ENCODE measurements at places on chromosomes 7 and 10.

DNA sequence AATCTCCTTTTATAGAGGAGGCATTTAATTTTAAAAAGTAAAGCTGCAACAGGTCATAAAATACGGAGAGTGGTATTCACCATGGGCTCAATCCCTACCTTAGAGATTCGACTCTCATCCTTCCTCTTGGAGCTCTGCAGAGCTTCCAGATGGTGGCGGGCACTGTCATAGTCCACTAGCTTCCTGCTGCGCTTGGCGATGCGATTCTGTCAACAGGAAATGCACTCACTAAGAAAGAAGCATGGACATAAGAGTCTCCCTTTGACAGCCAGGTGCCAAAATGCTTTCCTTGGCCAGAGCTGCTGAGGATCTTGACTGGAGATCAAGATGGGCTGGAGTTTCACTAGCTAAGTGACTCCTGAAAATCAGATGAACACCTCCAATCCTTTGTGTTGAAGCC is 154.4 kb downstream of the AMPH start:
- DNase-seq, result peak; percentile 53

DNA sequence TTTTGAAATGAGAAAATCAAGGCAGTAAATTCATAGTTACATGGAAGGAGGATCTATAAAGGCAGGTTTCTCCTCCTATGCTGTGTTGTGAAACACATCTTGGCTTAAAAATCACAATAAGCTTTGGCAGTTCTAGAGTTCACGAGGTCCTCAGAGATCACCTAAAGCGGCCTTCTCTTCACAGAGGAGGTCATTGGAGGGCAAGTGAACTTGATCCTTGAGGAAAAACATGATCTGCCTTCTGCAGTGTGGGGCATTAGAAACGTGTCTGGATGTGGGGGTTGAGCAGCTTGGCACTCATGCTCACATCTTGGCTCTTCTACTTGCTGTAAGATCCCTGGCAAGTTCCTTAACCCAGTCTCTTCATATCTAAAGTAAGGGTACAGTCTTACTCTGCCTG is 96.1 kb upstream of the BMPER start:
- no peak for DNase-seq

GRCh38 chr10:132556994-132557441 is 19.4 kb downstream of the INPP5A start:
- no peak for DNase-seq

GRCh38 chr7:111238886-111239285 is 148.0 kb downstream of the LRRN3 start:
- DNase-seq, result no peak

GRCh38 chr7:19463581-19463980 is 245.3 kb downstream of the POLR1F start:
- no peak for DNase-seq

DNA sequence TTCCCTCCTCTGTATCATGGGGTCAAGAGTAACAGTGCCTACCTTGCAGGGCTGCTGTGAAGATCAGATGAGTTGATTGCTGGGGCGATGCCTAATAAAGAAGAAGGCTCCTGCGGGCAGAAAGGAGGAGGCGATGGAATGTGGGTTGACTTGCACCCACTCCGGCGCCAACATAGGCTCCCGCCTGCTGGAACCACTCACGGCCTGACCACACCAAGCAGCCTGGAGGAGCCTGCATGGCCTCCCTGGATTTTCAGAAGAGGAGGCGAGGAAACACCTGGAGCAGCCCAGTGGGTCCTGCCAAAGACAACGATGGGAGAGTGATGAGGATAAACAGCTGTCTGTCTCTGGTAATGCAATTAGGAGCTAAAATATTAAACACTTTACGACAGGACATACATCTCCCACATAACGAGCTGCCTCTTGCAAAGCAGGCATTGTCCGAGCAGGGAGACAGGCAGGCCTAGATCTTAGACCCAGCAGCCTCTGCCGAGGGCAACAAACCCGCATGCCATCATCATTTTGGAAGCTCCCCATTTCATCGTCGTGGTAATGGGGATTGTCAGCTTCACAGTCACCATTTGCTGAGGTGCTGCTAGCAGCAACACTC is 302.9 kb upstream of the ZMIZ1 start:
- no peak for DNase-seq

DNA sequence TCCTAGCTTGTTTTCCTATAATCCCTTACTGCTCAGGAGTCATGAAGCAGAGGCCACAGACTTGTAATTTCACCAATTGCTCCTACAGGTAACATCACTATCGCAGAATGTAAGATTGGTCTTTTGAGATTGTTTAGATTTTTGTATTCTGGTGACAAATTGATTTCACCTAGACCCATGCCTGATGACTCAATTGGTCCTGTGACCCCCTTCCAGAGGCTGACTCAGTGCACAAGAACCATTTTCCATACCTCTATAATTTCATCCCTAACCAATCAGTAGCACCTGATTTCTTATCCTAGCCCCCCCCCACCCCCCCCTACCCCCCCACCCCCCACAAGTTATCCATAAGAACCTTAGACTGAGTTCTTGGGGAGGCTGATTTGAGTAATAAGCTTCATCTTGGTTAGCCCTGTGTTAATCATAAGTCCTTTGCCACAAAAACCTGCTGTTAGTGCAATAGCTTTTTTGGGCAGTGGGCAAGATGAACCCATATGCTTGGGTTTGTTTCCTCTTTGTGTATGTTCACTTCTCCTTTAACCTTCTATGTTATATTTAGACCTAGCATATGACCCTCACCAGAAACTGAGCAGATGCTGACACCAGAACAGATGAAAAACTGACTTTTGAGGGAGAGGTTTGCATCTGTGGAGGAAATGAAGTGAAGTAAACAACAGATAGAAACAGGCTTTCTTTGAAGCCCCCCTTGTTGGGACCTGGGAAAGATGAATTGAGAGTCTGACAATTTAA is 187.1 kb downstream of the KIF20B start:
- no peak for DNase-seq

DNA sequence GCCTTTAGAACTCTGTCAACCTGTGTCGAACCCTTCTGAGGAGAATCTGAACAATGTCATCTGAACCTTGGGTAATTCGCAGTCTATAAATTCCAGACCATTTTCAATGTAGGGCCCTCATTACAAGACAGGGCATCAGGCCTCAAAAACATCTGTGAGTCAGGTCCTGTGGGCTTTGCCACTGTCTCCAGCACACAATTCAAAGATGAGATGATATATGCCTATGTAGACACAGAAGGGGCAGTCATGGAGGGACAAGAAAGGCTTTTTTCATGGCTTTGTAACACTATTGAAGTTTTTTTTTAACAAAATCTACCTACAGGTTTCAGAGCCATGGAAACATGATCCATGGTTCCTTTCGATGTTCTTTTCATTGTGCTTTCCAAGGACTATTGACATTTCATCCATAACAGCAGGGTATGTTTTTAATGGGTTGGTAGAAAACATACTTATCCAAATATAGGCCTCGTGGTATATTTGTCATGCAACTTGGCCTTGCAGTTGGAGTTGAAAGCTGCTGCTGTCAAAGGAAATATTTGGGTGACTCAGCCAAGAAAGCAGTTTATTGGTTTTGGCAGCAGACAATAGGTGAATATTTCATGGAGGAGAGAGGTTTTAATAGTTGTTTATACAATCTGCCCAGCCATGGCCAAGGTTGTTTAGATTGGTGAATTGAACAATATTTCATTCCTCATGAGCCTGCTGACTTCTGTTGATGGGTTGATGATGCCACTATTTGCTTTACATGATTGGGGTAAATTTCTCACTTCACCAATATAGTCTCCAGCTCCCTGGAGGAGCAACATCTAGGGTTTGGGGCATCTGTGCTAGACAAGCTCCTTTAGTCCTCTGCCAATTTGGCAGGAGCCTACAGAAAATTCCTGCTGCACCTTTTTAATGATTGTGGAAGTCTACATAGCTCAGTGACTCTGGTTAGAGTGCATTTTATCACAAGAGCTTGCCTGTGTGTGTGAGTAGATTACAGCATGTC is 158.4 kb upstream of the TMEM72 start:
- DNase-seq, result peak; percentile 87

- DNase-seq, result peak; percentile 93
Observed at GRCh38 chr7:29987811-29988317, 1.7 kb downstream of the SCRN1 start.

DNA sequence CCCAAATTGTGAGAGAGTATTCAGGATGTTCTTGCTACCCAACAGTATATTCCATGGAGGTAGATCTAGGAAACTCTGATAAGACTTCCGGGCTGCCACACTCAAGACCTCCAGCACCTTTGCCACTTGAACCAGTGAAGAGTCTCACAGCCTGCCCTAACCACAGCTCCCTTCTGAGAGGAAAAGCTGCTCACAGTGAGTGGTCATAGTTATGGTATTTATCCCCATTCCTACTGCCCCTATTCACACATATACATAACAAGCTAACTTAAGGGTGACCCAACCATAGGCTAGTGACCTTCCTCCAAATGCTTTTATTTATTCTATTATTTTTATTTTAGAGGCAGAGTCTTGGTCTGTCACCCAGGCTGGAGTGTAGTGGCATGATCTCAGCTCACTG is 156.3 kb downstream of the PTEN start:
- DNase-seq, result no peak

DNA sequence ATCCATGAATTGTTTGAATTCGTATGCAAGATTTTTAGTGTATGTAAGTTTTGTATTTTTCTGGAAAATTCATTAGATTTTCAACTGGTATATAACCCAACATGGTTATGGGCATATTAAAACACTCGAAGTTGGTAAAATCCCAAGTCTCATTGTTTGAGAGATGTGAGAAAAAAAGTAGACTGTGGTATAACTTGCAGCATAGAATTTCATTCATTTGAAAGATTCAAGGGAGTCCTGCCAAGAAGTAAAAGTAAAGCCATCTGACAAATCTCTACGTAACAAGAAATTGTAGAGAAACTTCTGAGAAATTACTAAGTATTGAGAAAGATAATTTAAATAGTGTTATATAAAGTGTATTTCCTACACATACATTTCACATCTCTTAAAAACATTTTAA is 40.2 kb downstream of the SEMA3E start:
- DNase-seq, result no peak

DNA sequence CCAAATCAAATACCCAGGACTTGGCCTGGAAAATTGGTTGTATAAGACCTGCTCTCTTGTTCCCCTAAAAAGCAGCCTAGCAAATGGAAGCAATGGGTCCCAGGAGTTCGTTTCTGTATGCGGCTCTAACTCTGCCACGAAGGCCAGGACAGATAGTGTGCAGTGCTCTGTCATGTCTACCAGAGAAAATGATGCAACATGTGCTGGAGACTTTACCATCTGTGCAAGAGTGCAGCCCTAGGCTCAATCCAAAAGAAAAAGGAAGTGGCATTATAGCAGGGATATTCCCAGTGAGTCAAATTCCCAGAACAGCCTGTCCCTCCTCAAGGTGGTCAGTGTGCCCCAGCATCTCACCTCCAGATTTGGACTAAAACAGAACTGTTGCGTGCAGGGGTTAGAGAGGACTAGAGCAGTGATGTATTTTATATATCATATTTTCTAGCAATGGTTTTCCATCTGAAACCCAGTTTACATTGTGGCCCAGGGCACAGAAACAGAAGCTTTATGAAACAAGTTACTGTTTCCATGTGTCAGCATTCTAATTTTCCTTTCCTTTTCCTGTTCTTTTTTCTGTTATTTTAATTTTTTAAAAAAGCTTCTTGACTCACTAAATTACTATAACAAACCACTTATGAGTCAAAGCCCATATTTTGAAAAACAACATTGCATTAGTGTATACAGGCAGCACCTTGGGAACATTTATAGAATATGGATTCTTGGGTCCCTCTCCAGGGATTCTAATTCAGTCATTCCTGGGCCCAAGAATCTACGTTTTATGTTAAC is 311.2 kb downstream of the RNLS start:
- no peak for DNase-seq

DNA sequence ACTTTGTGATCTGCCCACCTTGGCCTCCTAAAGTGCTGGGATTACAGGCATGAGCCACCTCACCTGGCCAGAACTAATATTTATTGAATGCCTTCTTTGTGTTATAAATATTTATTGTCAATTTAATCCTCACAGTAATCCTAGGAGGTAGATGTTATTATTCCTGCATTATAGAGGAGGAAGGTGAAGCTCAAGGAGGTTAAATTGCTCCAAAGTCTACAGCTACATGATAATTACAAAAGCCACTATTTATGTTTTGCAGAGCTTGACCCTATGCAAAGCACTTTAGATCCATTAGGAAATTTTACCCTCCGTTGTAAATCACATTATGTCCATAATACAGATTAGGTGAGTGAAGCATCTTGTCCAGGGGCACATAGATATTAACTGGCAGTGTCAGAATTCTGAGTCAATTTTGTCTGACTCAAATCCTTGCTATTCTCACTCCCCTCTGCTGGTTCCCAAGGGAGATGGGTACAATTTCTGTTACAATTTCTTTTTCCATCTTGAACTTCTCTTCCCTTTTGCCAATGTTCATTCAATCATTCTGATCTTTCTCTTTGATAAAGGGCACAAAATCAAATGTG is 25.7 kb upstream of the CDK14 start:
- no peak for DNase-seq

- no peak for DNase-seq
Observed at GRCh38 chr10:69334302-69335062, 56.2 kb downstream of the HK1 start.

DNA sequence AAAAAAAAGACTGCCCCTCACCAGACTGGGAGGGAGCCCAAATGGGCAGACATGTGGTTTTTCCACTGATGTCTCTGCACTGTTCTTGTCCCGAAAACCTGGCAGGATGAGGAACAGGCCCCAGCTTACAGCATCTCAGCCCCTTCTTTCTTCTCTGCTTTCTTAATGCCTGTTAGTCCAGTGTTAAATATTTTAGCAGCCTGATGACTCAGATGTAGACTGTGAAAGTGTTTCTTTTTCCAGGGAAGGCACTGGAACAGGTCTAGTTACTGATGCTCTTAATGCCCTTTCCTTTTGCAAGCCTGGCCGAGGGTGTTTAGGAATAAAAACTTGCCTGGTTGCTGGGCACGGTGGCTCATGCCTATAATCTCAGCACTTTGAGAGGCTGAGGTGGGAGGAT is 107.7 kb downstream of the TACC2 start:
- DNase-seq, result no peak

GRCh38 chr7:97006055-97006815 is 882 bp downstream of the DLX6 start:
- peak; percentile 93 for DNase-seq
